ENCODE measurements at places on chromosomes 2 and 18.

- no peak for DNase-seq
These were observed 18.0 kb downstream of the NAB1 start for GRCh38 chr2:190666895-190667294.

- no peak for DNase-seq
These were observed 36.7 kb downstream of the INHBB start for GRCh38 chr2:120382541-120383144.

- peak; percentile 91 for DNase-seq
These were observed 207.5 kb downstream of the SPP2 start for GRCh38 chr2:234257859-234258561.

- DNase-seq = no peak
These were observed 5.6 kb downstream of the ESPNL start for GRCh38 chr2:238105506-238106338.

GRCh38 chr2:112024896-112025491, 30.1 kb upstream of the TMEM87B start:
- DNase-seq = no peak

GRCh38 chr2:235670974-235671787, 177.3 kb downstream of the AGAP1 start:
- DNase-seq = no peak

GRCh38 chr18:73756256-73757091, 391.2 kb downstream of the FBXO15 start:
- DNase-seq = no peak

GRCh38 chr2:131154071-131154531, 49.0 kb downstream of the PLEKHB2 start:
- peak; percentile 77 for DNase-seq

DNA sequence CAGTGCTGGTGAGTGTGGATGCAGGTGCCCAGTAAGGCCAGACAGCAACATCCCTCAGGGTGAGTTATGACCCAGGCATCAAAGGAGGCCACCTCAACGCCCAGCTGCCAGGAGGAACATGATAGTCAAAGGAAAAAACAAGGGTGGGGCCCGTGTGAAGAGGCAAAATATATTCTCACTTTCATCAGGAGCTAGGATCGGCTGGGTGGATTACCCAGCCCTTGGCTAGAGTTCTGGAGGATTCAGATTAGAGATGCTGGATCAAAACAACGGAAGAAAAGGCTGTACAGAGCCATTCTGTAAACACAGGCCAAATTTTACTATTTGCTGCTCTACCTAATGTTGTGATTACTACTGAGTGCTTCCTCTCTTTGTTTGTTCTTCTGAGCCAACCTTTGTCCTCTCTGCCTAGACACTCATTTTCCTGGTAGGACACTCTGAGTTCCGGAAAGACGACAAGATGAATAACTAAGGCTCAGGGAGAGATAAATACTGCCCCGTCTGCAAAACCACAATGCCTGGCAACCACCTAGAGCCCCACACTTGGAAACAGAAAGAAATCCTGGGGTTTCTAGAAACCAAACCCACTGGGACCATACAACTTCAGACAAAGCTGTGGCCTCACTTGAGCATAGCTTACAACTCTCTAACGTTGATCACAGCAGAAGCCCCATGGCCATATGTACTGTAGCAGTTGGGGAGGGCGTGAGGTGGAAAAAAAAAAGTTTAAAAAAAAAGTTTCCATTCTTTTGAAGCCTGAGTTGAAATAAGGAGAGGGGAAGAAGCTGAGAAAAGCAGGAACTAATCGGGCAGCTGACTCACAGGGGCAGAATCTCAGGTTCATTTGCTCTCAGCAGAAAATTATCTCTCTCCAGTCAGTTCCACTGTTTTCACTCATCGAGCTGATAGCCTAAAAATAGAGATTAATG, 17.8 kb upstream of the PMAIP1 start:
- DNase-seq = no peak

- no peak for DNase-seq
These were observed 446 bp upstream of the COPS7B start for GRCh38 chr2:231785822-231786176.

- DNase-seq = no peak
These were observed 31.8 kb downstream of the SLC9A4 start for GRCh38 chr2:102504833-102505232.

DNA sequence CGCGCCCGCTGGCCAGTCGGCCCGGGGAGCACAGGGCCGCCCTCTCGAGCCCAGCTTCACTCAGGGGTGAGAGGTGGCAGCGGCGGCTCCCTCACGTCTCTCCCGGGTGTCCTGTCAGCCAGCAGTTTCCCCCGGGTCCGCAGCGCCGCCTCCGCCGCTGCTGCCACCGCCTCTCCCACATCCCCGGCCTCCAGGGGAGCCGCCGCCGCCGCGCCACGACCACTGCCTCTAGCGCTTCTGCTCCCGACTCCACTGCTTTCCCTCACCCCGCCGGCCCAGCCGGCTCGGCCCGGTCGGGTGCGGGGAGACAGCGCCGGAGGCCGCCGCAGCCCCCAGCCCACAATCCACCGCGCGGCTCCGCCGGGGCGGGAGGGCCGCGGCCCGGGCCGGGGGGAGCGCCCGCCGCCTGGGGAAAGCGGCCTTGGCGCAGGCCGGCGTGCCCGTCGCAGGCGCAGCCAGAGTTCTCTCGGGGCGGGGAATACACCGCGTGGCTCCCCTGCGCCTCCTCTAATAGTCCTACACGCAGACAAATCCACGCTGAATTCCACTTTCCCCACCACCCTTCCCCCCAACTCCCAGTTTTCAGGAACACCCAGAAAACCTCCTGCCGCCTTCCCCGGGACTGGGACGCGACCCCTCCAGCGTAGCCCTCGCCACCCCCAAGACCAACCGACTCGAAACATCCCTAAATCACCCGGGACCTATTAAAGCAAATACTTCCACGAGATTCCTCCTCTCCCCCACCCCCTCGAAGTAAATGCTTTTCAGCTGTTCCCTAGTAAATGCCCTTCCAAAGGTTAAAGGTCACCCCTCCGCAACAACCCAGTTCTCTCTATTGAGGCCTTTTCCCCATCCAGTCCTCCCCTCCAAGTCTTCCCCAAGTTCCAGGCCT, at the start of gene VPS54:
Gene VPS54 (minus strand): TSS at position 346 of the 892 bp plus-strand sequence. CDS start 35,429 bp downstream, outside the sequence.
- DNase-seq = peak; percentile 67

DNA sequence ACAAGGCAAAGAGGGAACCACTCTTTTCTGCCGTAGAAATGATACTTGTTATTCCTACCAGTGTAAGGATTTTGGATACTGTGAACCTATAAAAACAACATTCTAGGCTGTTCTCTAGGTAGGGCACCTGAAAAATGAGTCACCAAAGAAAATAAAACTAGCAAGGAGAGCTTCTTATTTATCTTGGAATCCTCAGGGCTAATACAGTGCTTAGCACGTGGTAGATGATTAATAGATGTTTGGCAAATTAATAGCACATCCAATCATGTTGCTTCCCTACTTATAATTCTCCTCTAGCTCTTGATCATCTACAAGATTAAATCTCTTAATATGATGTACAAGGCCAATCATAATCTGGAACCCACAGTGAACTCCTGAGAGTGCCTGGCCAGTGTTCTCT, 73.1 kb downstream of the AAK1 start:
- DNase-seq = no peak

- no peak for DNase-seq
These were observed 266.6 kb downstream of the TFCP2L1 start for GRCh38 chr2:121018136-121019061.

DNA sequence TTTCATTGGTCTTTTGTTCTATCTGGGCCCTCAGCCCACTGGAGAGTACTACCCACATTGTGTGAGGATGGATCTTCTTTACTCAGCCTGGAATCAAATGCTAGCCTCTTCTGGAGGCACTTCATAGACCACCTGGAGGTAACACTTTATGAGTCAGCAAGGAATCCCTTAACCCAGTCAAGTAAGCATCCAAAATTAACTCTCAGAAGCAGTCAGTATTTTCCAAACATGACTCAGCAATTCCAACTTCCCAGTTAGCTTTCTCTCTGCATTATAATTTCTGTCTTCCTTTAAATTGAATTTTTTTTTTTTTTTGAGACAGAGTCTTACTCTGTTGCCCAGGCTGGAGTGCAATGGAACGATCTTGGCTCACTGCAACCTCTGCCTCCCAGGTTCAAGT, 142.7 kb downstream of the ACKR3 start:
- no peak for DNase-seq

GRCh38 chr2:96146881-96147592, 1.8 kb upstream of the DUSP2 start:
- DNase-seq = no peak

GRCh38 chr2:236636714-236637470, 67.3 kb downstream of the ACKR3 start:
- no peak for DNase-seq

GRCh38 chr2:219228911-219229304, 528 bp downstream of the ATG9A start:
- DNase-seq = no peak

DNA sequence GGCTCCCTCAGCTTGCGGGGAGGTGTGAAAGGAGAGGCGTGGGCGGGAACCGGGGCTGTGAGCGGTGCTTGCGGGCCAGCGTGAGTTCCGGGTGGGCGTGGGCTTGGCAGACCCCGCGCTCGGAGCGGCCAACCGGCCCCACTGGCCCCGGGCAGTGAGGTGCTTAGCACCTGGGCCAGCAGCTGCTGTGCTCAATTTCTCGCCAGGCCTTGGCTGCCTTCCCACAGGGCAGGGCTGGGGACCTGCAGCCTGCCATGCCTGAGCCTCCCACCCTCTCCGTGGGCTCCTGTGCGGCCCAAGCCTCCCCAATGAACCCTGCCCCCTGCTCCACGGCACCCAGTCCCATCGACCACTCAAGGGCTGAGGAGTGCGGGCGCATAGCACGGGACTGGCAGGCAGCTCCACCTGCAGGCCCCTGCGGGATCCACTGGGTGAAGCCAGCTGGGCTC, 48.2 kb downstream of the RNF138 start:
- no peak for DNase-seq

GRCh38 chr2:202122980-202123720, 50.1 kb downstream of the KIAA2012 start:
- peak; percentile 59 for DNase-seq

DNA sequence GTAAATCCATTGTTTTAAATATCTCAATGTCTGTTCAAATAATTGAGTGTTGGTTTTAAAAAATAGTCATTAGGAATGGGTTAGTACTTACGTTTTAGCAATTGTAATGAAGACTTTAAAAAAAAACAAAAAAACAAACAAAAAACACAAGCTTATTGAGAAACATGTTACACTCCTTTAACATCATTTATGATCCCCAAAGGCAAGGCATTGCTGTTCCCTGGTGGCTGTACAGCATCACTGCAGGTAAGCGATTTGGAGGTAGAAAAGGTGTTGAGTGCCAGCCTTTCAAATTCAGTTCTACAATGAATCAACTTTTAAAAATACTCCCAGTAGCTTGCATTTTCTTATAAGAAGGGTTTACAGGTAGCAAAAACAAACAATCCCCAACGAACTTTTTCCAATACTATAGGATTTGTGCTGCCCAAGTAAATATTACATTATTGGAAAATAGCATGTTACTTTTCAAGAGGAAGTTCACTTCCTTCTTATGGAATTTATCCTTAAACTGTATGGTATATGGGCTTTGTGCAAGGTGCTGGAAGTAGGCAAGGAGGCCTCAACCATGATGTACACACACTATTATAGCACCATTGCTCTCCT, 27.5 kb downstream of the CNRIP1 start:
- no peak for DNase-seq

GRCh38 chr2:96897491-96898134, 27.7 kb upstream of the SEMA4C start:
- no peak for DNase-seq

DNA sequence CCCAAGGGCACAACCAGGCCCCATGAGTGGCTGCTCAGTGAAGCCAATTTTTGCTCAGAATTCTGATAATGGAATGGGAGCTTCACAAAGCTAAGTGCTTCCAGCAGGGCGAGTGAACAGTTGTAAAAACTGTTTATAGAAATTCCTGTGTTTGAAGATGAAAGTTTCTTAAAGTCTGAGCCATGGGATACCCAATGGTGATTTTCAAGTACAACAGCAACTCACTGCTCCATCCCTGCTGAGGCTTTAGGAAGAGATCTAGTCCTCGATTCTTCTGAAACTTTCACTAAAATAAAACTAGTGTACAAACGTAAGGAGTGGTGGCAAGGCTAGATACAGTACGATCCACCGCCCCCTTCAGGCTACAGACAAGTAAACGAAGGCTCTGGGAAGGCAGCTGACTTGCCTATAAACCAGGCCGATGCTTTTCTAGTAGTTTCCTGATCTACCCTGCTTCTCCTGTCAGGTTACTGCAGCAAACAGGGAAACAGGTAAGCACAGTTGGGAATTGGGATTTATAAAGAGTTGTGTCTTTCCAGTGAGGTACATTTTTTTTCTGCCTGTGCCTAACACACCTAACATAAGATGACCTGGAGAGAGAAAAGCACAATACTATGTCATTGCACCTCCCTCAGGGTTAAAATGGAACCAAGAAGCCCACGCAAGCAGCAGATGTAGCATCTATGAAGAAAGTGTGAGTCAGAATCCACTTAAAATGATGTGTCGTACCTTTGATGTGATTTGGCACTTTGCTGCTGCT, 108.7 kb downstream of the UXS1 start:
- peak; percentile 50 for DNase-seq

- no peak for DNase-seq
These were observed 49.3 kb downstream of the NRP2 start for GRCh38 chr2:205731583-205731981.

- DNase-seq = no peak
These were observed 134.3 kb upstream of the TACR1 start for GRCh38 chr2:75333646-75334045.

GRCh38 chr2:223952280-223952968, 4.8 kb upstream of the MRPL44 start:
- no peak for DNase-seq

- no peak for DNase-seq
These were observed 218.1 kb downstream of the TPGS2 start for GRCh38 chr18:36610661-36611060.

- DNase-seq = no peak
These were observed 7.7 kb upstream of the SP100 start for GRCh38 chr2:230408244-230408842.

- DNase-seq = no peak
These were observed 305.3 kb downstream of the NDUFA10 start for GRCh38 chr2:239719791-239720360.

GRCh38 chr2:217065695-217066405, 206.0 kb upstream of the TNP1 start:
- no peak for DNase-seq

- no peak for DNase-seq
These were observed 76.7 kb upstream of the TWIST2 start for GRCh38 chr2:238771218-238771617.

DNA sequence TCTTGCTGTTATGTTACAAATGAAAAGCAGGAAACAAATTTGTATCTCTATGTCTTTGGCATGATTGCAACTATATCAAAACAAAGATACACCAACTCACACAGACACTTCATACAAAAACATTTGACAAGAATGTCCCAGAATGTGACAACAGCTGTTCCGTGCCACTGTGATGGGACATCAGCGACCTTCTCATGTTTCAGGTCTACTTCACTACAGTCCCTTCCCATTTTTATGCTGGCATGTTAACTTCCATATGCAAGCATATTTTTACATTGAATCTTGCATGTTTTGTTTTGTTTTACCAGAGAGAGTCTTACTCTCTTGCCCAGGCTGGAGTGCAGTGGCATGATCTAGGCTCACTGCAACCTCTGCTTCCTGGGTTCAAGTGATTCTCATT, 71.2 kb downstream of the STK25 start:
- no peak for DNase-seq

GRCh38 chr18:33745871-33746545, 168.0 kb downstream of the ASXL3 start:
- peak; percentile 45 for DNase-seq

- no peak for DNase-seq
These were observed 18.0 kb downstream of the LRRC30 start for GRCh38 chr18:7248877-7249276.

- no peak for DNase-seq
These were observed 15.2 kb downstream of the FMNL2 start for GRCh38 chr2:152350155-152350679.

Data from head of caudate nucleus (tissue), 42 donors.